ENCODE measurements at places on chromosomes 13 and 19.

GRCh38 chr19:1766800-1767352, 13.6 kb downstream of the ONECUT3 start:
- no peak for DNase-seq

- DNase-seq = no peak
Observed at GRCh38 chr19:48216933-48217332, 38.8 kb downstream of the CARD8 start.

DNA sequence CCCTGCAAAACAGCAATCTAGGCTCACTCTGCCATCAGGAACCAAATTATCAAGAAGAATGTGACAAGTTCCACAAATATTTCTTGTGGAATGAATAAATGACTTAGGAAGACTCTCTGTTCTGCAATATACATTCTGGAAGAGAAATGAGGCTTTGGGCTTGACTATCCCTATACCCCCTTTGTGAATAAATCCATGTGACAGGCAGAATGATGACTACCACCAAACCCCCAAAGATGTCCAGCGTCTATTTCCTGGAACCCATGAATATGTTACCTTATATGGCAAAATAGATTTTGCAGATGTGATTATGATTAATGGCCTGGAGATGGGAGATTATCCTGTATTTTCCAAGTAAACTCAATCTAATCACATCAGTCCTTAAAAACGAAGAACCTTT, 139.3 kb downstream of the ENOX1 start:
- DNase-seq = no peak

GRCh38 chr13:47661076-47661475, 340.0 kb downstream of the SUCLA2 start:
- DNase-seq = no peak

GRCh38 chr13:100334214-100334613, 245.3 kb downstream of the PCCA start:
- no peak for DNase-seq

Measured in activated naive CD4-positive, alpha-beta T cell treated with anti-CD3 and anti-CD28 coated beads, Interleukin-2, amount 10 ng/mL, durations not matched to agents 7 days and 5 days (primary cell).